BJ (cell line): ENCODE measurements at places on chromosomes 3 and 15.
A peak's percentile ranks its signal among the peaks of the same experiment; 100 is the strongest.

GRCh38 chr3:45664578-45664977 lies 24.6 kb upstream of the SACM1L start:
- no peak for DNase-seq

DNA sequence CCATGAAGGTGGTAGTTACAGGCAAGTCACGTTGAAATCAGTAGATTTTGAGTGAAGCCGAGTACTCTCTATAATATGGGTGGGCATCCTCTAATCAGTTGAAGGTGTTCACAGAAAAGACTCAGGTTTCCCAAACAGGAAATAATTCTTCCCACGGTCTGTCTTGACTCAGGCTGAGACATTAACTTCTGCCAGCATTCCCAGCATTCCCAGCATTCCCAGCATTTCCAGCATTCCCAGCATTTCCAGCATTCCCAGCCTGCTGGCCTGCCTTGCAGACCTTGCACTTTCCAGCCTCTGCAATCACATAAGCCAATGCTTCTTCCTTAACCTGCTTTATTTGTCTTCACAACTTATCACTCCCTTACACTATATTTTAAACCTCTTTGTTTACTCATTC lies 542.3 kb upstream of the ROBO2 start:
- peak; percentile 1 for DNase-seq

DNA sequence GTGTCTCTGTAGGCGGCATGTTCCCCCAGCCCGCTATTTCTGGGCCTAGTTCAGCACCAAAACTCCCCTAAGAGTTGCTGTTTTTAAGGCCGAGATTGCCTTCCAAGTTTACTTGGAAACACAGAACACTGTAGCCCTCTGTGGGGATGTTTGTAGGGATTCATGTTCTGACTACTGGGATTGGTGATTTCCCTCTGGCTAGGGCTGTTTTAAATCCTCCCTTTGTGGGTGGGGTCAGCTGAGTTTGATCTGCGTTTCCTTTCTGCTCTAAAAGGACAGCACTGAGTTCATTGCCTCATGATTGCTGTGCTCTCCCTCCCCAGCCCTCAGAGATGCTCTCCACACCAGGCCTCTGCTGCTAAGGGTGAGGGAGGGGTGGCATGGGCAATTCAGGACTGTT lies 640.6 kb upstream of the DPPA4 start:
- DNase-seq = no peak

- DNase-seq = no peak
Measured at GRCh38 chr15:38275959-38276358, 23.3 kb downstream of the SPRED1 start.

- peak; percentile 89 for DNase-seq
Measured at GRCh38 chr15:65409036-65409631, 13.6 kb downstream of the IGDCC4 start.

- DNase-seq = no peak
Measured at GRCh38 chr15:65789105-65789504, 3.0 kb downstream of the DENND4A start.

GRCh38 chr3:174596447-174596982 lies 262.6 kb upstream of the NAALADL2 start:
- DNase-seq = no peak

- DNase-seq = no peak
Measured at GRCh38 chr15:91885714-91886270, 32.3 kb downstream of the SLCO3A1 start.

- no peak for DNase-seq
Measured at GRCh38 chr3:97935842-97936241, 36.4 kb downstream of the RIOX2 start.

GRCh38 chr15:100022806-100023205 lies 289.6 kb upstream of the LYSMD4 start:
- no peak for DNase-seq

DNA sequence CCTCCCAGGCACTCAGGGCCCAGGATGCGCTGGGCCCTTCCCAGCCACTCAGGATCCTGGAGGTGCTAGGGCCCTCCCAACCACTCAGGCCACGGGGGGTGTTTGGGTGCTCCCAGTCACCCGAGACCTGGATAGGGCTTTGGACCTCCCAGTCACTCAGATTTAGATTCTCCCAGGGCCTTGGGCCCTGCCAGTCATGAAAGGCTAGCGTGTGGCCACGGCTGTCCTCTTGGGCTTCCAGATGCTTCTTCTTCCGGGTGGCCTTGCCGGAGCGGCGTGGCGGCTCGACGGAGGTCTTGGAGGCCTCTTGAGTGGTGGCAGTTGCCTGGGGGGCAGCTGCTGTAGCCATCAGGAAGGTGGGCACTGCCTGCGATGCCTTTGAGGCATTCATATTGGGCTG lies 2.8 kb downstream of the MAGEL2 start:
- no peak for DNase-seq

- no peak for DNase-seq
Measured at GRCh38 chr15:69926006-69926405, 171.7 kb downstream of the TLE3 start.
